Hematopoietic multipotent progenitor cell treated with erythropoietin and hydrocortisone succinate and interleukin-3 and kit ligand, for 6 days (in vitro differentiated cells): ENCODE measurements at places on chromosomes 11 and 22.

DNA sequence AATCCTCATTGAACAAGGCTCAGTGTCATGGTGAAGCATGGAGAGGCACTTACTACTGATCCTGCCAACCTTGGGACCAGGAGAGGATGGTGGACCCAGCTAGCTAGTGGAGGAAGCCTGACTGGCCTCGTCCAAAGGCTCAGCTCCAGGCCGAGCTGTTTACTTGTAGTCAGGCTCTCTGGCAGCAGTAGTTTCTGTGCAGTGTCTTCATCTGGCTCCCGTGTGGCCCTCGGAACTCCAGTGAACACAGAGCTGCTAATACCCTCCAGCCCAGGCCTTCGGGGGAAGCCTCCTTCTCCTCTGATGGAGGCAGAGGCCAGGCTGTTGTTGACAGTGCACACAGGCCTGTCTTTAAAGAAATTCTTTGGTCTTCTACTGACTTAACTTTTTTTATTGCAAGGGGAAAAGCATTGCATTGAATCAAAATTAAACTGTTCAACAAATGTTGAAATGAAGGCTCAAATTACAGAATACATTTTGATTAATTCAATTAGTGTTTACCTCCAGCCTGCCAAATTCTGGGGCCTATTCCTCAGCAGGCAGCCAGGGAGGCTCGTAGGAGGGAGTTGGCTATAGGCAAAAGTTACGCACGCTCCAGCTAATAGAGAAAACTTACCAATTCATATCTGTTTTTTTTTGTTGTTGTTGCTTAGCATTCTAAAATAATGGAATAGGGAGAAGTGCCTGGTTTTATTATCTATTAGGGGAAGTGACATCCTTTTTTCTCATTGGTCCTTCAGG, 18.8 kb downstream of the PPFIBP2 start:
- no peak for DNase-seq

GRCh38 chr11:46521961-46522681, 71.7 kb downstream of the AMBRA1 start:
- DNase-seq: peak; percentile 28

- peak; percentile 21 for DNase-seq
These were observed 6.2 kb downstream of the TOLLIP start for GRCh38 chr11:1303126-1303821.

GRCh38 chr22:44454113-44454769, 43.8 kb downstream of the RTL6 start:
- no peak for DNase-seq

DNA sequence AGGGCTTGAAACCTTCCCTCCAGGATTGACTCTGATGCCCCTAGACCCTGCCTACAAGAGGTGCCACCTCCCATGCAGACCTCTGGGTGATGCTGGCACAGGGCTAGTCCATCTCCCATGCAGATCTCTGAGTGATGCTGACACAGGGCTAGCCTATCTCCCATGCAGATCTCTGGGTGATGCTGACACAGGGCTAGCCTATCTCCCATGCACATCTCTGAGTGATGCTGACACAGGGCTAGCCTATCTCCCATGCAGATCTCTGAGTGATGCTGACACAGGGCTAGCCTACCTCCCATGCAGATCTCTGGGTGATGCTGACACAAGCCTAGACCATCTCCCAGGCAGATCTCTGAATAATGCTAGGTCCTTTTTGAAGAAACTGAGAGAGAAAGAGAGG, 321.7 kb downstream of the NTM start:
- DNase-seq: no peak

DNA sequence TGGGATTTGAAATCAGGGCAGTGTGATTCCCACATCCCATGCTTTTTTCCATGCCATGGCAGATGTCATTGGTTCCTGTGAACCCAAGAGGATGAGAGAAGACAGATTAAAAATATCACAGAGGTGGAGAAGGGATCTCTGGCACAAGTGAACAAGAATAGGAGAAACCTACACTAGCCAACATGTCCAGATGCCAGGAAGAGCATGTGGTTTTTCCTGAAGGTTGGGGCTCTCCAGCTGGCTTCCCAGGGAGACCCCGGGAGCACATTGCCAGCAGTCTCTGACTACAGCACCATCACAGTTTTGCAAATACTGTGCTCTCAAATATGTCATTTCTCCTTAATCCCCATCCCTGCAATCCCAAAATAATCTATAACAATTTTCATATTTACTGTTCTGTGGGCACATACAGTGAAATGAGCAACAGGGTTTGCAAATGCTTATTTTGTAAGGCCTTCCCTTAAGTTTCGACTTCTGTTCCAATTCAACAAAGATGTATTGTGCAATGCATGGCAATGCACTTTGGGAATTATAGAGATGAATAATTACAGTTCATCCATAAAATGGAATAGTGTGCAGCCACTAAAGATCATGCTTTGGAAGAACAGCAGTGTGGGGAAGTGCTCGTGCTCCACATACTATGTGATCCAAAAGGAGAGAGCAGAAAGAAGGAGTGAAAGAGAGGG, 4.8 kb downstream of the ANKK1 start:
- DNase-seq: no peak

GRCh38 chr22:45552580-45553350, 50.1 kb downstream of the FBLN1 start:
- DNase-seq: peak; percentile 21

DNA sequence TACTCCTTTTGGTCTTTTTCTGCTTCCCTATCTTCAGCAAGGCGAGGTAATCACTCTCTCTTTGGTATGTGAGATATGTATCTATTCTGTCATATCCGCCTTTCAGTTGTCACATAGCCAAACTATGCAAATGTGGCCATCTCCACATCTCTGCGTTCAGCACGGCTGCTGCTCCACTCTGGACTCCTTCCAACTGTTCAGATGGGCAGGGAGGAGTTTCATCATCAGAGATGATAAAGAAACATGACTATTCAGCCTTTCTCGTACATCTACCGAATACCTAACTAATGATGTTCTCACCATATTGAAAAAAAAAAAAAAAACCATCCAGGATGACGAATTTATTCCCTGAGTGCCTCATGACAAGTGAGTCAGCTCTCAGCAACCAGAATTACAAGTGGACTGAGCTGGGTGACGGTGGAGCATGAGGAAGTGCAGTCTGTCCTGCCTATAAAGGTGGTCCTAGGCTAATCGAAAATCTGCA, 899.6 kb downstream of the OPCML start:
- DNase-seq: no peak

DNA sequence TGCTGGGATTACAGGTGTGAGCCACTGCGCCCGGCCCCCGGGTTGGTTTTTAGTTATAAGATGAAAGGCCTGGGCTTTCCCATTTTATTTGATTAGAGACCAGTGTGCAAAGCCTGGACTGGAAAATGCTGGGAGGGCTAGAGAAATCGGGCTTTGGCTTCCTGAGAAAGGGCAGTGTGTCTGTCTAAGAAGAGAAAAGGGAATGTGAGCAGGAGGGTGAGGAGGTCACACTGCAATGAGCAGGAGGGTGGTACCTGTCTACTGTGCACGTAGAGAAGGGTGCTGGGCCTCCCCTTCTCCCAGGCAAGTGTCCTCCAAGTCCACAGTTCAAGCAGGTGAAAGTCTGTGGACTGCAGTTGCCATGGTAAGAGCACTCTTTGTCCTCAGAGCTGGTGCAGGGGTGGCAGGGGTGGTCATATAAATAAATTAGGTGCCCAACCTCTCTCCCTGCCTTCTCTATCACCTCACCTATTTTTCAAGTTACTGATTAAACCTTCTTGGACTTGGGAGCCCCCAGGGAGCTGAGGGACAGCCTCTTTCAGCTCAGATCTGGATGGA, 30.8 kb downstream of the SLC5A1 start:
- DNase-seq: no peak

DNA sequence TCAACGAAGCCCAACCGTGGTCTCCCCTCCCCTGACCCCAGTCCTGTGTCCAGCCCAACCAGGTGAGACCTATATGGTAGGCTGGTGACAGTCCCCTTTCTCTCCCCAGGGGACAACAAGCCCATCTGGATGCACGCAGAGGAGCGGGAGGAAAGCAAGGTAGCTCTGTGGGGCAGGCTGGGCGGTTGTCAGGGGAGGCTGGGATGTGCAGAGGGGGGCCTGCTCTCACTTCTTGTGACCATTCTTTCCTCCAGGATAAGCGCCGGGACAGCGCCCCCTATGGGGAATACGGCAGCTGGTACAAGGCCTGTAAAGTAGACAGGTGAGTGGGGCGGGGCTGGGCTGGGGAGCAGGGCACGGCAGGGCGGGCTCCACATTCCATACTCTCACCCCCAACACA, 3.5 kb upstream of the RAB1B start:
- peak; percentile 32 for DNase-seq

DNA sequence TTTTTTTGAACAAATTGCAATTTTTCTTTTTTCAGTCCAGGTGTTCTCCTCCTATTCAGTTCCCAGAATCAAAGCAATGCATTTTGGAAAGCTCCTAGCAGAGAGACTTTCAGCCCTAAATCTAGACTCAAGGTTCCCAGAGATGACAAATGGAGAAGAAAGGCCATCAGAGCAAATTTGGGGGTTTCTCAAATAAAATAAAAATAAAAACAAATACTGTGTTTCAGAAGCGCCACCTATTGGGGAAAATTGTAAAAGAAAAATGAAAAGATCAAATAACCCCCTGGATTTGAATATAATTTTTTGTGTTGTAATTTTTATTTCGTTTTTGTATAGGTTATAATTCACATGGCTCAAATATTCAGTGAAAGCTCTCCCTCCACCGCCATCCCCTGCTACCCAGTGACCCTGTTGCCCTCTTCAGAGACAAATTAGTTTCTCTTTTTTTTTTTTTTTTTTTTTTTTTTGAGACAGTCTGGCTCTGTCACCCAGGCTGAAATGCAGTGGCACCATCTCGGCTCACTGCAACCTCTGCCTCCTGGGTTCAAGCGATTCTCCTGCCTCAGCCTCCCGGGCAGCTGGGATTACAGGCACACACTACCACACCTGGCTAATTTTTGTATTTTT, 6.2 kb upstream of the UBE4A start:
- peak; percentile 70 for DNase-seq

DNA sequence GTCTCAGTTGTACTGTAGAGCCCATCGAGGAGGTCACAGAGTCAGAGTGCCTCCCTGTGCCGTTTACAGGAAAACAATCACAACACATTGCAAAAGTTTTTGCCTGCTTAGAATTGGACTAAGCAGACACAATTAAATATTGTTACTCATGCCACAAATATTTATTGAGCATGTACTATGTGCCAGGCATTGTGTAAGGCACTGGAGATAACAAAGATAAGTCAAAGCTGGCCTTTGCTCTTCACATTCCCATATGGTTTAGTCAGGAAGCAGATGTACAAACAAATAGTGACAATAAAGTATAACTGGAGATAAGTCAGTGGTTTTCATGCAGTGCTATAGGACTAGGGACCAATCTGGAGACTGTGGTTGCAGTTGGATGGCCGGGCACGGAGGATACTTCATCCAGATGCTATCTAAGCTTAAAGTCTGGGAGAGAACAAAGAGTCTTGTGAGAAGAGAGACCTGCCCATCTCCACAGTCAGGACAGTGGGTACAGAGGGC, 550.7 kb downstream of the INSC start:
- no peak for DNase-seq

GRCh38 chr11:1295591-1295990, 13.8 kb downstream of the TOLLIP start:
- no peak for DNase-seq

GRCh38 chr11:107957109-107957588, 28.9 kb downstream of the RAB39A start:
- no peak for DNase-seq

DNA sequence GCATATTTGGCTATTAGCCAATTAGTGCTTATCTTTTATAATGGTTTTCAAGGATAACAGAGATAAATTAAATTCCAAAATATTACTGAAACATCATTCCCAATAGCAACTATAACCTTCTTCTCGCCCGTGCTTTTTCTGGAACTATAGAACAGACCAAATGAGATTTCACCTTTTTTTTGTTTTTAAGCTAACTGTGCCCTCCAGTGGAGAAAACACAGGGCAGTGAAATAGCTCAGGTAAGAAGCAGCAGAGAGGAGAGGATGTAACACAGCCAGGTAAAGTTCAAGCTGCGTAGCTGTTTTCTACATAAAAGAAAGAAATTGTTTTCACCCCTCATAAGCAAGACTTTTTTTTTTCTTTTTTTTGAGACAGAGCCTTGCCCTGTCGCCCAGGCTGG, 28.2 kb downstream of the HSD17B12 start:
- DNase-seq: no peak

GRCh38 chr11:92784331-92784730, 185.1 kb upstream of the MTNR1B start:
- no peak for DNase-seq

DNA sequence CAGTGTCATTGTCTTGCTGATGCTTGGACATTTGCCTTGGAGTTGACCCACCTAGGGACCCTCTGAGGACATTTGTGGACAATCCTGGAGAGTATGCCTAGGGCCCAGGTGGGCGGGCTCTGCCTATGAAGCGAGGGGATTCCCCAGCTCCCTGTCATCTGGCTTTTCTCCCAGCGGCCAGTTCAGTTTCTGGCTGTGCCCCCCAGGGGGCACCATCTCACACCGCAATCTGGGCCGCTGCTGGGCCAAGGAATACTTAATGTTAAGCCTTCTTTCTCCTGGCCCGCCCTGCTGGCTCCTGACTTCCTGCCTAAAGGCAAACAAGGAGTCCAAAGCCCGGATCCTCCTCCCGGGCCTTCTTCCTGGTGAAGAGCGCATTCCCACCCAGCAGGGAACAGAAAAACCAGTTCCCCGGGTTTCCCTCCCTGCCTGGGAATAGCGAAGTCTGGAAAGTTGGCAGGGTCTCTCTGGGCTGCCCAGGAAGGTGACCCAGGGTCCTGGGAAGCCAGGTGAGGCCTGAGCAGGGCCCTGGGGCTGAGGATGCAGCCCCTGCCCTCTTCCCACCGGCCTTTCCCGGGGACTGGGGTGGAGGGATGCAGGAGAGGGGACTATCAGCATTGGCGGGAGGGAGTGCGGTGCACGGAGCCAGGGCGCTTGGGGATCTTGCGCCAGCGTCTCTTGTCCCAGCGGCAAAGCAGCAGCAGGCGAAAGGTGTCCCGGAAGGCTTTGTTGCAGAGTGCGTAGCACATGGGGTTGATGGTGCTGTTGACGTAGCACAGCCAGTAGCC, 11.9 kb downstream of the CHRM1 start:
- peak; percentile 63 for DNase-seq

DNA sequence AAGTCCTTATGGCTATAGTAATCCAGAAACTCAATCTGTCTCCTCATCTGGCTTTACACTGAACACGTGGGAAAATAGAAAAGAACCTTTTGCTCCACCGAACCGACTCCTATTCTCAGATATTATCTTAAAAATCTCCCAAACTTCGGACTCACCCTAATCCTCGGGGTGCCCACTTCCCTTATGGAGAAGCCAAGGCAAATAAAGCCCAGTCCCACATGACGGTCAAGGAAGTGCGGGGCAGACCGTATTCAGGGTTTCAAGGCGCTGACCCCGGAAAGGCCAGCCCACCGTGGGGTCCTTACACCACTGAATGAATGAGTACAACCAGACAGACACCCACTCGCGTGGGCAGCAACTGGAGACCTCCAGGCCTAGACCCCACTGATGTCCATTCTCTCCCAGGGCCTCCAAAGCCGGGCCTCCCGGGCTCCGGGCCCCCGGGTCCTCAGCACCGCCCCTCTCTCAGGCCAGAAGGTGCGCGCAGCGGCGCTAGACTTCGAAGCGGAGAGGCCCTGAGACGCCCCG, 489 bp downstream of the NUP98 start:
- DNase-seq: no peak
